ENCODE measurements at places on chromosomes 1 and 21. TPM values are rescaled to one million over a fixed set of nuclear protein-coding genes. Genes with fewer than 3 reads are reported as not detected.

The ATP1A4 gene
- 1.0 TPM for total RNA-seq

The MYBPH gene
- total RNA-seq: not detected

The FCRL2 gene
- not detected for total RNA-seq

The SH2D1B gene
- not detected for total RNA-seq

The TMEM61 gene
- total RNA-seq: not detected

The RUNX3 gene
- total RNA-seq: 0.51 TPM

The HSD11B1 gene
- 15.0 TPM for total RNA-seq

The FHAD1 gene
- 0.32 TPM for total RNA-seq

Measured in cardiac septum (tissue), 1 donor.